ENCODE measurements at places on chromosomes 4 and X.

DNA sequence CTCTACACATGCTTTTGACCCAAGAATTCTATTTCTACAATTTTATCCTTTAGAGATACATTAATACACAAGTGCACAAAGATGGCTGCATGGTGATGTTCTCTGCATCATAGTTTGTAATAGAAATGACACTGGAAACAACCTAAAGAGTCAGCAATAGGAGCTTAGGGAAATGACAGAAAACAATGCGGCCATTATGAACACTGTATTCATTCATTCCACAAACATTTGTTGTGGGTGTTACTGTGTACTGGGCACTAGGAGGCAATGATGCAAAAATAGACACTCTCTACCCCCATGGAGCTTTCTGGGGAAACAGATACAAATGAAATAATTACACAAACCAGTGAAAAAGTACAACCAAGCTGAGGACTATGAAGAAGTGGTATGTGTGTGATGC lies 32.0 kb downstream of the IDS start:
- H3K27me3 ChIP-seq, result peaks cover 8% of the 10 kb centered on the region
- DNase-seq, result no peak

- H3K27ac ChIP-seq, result no peak overlapping the region
- no peaks in the 10 kb centered on the region for H3K36me3 ChIP-seq
- DNase-seq, result peak; percentile 21
- peaks cover 1% of the 10 kb centered on the region for H3K4me1 ChIP-seq
- H3K4me3 ChIP-seq, result no peak overlapping the region
These were observed 52.3 kb upstream of the TNIP3 start for GRCh38 chr4:121216461-121216860.

- H3K4me1 ChIP-seq, result no peaks in the 10 kb centered on the region
- no peak for DNase-seq
- no peak overlapping the region for H3K4me3 ChIP-seq
- H3K27ac ChIP-seq, result no peak overlapping the region
These were observed 498.4 kb downstream of the PDGFC start for GRCh38 chr4:156473151-156473550.

- no peaks in the 10 kb centered on the region for H3K27me3 ChIP-seq
- peaks cover 82% of the 10 kb centered on the region for H3K36me3 ChIP-seq
- peaks cover 2% of the 10 kb centered on the region for H3K4me1 ChIP-seq
- DNase-seq, result no peak
- H3K27ac ChIP-seq, result no peak overlapping the region
These were observed 20.6 kb downstream of the CAMK2D start for GRCh38 chr4:113740857-113741379.

DNA sequence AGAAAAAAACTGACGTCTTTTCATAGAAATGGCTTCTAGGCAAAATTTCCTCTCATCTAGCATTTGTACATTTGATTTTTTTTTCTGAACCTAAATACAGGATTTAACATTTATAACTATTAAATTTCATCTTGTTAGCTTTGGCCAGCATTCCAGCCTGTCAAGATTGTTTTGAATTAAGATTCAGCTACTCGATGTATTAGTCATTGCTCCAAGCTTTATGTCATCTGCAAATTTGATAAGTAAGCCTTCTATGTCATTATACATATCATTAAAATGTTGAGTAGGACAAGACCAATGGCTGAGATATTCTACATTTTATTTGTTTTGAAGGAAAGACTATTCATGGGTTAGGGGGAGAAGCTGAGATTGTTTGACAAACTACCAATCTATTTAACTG lies 46.7 kb downstream of the DDX53 start:
- no peak overlapping the region for H3K27ac ChIP-seq
- no peak overlapping the region for H3K4me3 ChIP-seq
- H3K4me1 ChIP-seq, result no peaks in the 10 kb centered on the region

DNA sequence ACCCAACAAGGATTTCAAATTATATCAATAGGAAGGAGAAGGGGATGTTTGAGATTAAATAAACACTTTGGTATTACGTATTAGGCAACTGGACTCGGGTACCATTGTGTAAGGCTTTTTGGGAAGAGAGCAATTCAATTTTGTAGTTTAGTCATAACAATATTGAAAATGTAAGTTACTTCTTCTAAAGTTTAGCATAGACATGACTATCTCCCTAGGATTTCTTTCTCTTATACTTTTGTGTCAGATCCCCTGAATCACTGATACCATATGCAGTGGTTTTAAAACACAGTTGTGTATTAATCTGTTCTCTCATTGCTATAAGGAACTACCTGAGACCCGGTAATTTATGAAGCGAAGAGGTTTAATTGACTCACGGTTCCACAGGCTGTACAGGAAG lies 123.8 kb upstream of the FAM9C start:
- H3K4me3 ChIP-seq, result no peak overlapping the region
- no peak for DNase-seq
- H3K36me3 ChIP-seq, result no peaks in the 10 kb centered on the region

GRCh38 chr4:145878501-145879435 lies 59.9 kb downstream of the ZNF827 start:
- no peak overlapping the region for H3K4me3 ChIP-seq
- peak; percentile 54 for DNase-seq
- peaks cover 12% of the 10 kb centered on the region for H3K36me3 ChIP-seq
- H3K27ac ChIP-seq, result peak overlapping the region; percentile 28
- peaks cover 12% of the 10 kb centered on the region for H3K4me1 ChIP-seq
- no peaks in the 10 kb centered on the region for H3K27me3 ChIP-seq

DNA sequence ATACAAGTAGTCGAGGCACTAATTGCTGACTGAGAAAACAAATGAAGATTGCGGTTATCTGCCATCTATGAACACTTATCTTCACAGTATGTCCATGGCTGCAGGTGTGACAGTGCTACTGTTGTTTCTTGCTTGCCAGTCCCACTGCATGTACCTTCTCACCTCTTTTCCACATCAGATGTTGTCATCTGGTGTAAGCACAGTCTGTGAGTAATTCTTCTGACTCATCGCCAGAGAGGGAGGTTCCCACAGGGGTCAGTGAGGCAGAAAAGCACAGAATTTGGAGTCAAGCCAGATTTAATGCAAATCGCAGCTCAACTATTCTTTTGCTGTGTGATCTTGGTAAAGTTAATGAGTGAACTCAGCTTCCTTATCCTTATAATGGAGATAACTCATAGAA lies 144.4 kb downstream of the GLRA2 start:
- DNase-seq, result peak; percentile 89
- H3K36me3 ChIP-seq, result no peaks in the 10 kb centered on the region
- no peaks in the 10 kb centered on the region for H3K27me3 ChIP-seq
- H3K4me1 ChIP-seq, result peaks cover 6% of the 10 kb centered on the region

DNA sequence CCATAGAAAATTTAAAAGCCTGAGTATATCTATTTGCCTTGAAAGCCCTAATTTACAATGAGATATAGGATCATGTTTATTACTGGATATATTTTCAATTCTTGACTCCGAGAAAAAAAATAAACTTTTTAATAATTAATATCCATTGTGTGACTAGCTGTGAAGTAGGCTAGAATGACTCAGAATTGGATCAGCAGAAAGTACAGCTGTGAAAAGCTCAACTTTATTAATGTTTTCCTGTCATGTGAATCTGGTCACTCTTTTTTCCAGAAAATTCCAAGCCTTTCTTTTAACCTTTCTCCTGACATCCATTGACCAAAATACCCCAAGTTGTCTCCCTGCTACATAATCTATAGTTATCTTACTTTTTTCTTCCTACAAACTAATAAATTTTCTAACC lies 171.8 kb upstream of the PACRGL start:
- H3K36me3 ChIP-seq, result no peaks in the 10 kb centered on the region
- H3K27ac ChIP-seq, result peak overlapping the region; percentile 96
- peaks cover 5% of the 10 kb centered on the region for H3K4me1 ChIP-seq
- no peak overlapping the region for H3K4me3 ChIP-seq
- no peaks in the 10 kb centered on the region for H3K27me3 ChIP-seq

- DNase-seq, result no peak
- H3K27me3 ChIP-seq, result no peaks in the 10 kb centered on the region
- H3K4me1 ChIP-seq, result no peaks in the 10 kb centered on the region
- H3K4me3 ChIP-seq, result no peak overlapping the region
- H3K27ac ChIP-seq, result no peak overlapping the region
These were observed 60.9 kb downstream of the C4orf46 start for GRCh38 chr4:158610790-158611189.

DNA sequence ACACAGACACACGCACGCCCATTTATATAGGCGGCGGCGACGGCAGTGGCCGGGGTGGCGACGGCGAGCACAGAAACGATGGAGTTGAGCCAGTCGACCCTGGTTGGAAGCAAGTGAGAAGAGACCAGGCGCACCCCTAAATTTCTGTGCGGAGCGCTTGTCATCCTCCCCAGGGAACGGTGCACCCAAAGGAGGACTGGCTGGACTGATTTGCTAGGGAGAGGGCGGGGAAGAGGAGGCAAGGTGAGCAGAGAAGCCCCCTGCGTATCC lies 302 bp downstream of the NHS start:
- peaks cover 4% of the 10 kb centered on the region for H3K4me1 ChIP-seq
- no peaks in the 10 kb centered on the region for H3K27me3 ChIP-seq
- peak overlapping the region; percentile 54 for H3K27ac ChIP-seq
- H3K36me3 ChIP-seq, result no peaks in the 10 kb centered on the region

- no peak overlapping the region for H3K4me3 ChIP-seq
- H3K4me1 ChIP-seq, result peaks cover 7% of the 10 kb centered on the region
- H3K27me3 ChIP-seq, result no peaks in the 10 kb centered on the region
These were observed 214.3 kb upstream of the PPARGC1A start for GRCh38 chr4:24104158-24104565.

DNA sequence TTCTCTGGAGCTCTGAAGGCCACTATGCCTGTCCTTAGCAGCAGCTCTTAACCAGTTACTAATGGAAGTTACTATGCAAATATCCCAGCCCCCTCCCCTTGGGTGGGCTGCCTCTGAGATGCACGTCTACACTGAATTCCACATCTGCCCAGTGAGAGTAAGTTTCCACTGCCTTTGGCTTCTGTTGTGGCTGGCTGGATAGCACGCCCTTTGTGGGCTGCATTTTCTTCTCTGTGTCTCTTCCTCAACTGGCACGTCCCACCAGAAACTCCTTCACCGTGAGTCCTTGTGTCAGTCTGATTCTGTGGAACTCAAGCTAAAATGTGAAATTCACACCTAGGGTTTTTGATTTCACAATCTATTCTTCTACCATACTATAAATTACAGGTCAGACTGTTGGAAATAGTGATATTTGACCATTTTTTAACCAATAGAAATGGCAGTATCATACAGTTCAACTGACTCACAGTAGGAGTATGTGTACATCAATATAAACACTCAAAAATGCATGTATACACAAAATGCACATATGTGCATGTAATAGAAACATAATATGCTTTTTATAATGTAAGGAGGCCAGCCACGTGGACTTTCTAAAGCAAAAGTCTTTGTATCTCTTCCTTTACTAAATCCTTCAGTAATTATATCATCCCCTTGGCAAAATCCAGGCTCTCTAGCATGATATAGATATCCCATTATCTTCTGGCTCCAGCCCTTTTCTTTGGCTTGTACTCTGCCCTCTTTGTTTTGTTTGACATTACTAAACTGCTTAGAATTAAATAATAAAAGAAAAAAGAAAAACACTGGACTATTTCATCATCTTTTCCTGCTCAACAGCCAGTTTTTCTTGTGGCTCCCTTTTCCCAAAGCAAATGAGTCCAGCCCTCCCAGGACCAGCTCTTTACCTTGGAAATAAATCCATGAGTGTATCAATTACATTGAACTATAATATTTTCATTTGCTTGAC lies 33.2 kb upstream of the LDB2 start:
- H3K27me3 ChIP-seq, result no peaks in the 10 kb centered on the region
- no peak for DNase-seq
- no peak overlapping the region for H3K4me3 ChIP-seq

- H3K27me3 ChIP-seq, result no peaks in the 10 kb centered on the region
- H3K27ac ChIP-seq, result no peak overlapping the region
- peak; percentile 3 for DNase-seq
- no peak overlapping the region for H3K4me3 ChIP-seq
These were observed 543.1 kb upstream of the ADGRL3 start for GRCh38 chr4:60657041-60657440.

DNA sequence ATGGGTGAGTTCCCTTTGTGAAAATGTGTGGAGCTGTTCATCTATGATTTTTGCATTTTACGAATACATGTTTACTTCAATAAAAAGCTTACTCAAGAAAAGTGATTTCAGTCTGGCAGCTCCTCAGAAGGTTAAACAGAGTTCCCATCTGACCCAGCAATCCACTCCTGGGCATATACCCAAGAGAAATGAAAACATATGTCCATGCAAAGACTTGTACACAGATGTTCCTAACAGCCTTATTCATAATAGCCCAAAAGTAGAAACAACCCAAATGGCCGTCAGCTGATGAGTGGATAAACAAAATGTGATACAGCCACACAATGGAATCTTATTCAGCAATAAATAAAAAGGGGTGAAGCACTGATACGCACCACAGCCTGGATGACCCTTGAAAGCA lies 20.8 kb downstream of the CLCN4 start:
- H3K27ac ChIP-seq, result no peak overlapping the region
- no peak for DNase-seq
- no peaks in the 10 kb centered on the region for H3K36me3 ChIP-seq
- peaks cover 22% of the 10 kb centered on the region for H3K4me1 ChIP-seq

- H3K4me1 ChIP-seq, result peaks cover 9% of the 10 kb centered on the region
- DNase-seq, result no peak
- H3K27me3 ChIP-seq, result no peaks in the 10 kb centered on the region
- no peak overlapping the region for H3K27ac ChIP-seq
- H3K4me3 ChIP-seq, result no peak overlapping the region
These were observed 77.1 kb downstream of the SORBS2 start for GRCh38 chr4:185734930-185735329.

DNA sequence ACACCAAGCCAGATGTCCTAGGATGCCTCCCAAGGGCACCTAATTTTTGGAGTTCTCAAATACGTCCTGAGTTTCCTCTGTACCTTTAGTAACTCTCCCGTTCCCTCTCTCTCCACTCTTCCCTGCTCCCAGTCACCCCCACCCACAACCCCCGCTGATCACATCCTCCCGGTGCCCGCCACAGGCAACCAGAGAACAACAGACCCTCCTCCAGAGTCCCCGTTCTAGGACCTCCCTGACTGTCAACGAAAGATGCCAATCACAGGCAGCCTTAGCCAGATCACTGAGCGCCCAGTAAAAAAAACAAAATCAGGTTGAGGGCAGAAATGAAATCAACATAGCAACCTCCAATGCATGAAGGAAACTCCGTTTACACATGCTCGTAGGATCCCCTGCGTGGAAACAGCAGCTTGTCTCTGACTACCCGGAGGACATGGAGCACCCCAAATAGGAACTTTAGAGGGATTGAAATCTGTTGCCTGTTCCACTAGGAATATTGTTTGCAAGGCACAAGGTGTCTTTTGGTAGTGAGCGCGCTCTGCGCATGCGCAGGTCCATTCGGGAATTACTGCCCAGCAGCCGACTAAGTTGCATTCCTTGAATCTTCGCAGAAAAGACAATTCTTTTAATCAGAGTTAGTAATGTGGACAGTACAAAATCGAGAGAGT lies at the start of gene GABRB1:
Gene GABRB1, plus strand, starts transcription at position 557 of the 668 bp plus-strand sequence.
- peak within 1 kb of the TSS; percentile 58 for H3K4me3 ChIP-seq
- H3K4me1 ChIP-seq, result peaks cover 8% of the 10 kb centered on the region
- no peaks in the 10 kb centered on the region for H3K27me3 ChIP-seq
- no peaks in the 10 kb centered on the region for H3K36me3 ChIP-seq
- peak; percentile 70 for DNase-seq

Measured in mesenchymal stem cell (in vitro differentiated cells and primary cell).